GM12878 (cell line): ENCODE measurements at places on chromosomes 4 and X. TPM values are rescaled to one million over a fixed set of nuclear protein-coding genes. Genes with fewer than 3 reads are reported as not detected.

The TCEANC gene
- polyA plus RNA-seq: 2.4 and 2.7 TPM in 2 replicates

The PASD1 gene
- polyA plus RNA-seq: not detected in 2 replicates

- no peak for DNase-seq
These were observed 631.5 kb downstream of the RAB28 start for GRCh38 chr4:12852338-12853307.

DNA sequence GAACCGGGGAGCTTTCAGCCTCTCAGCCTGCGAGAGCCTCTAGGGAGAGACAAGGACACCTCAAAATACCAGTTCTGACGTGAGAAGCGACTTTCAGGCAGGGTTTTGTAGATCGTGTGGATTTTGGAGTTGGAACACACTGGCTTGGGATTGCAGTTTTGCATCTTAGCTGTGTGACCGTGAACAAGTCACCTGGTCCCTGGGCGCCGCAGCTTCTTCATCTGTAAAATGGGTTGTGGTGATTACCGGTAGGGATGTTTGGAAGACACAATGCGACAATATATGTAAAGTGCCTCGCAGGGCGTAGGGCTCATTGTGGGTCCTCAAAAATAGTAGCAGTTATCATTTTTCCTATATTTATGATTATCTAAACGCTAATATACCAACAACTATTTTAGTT lies 43.7 kb upstream of the STOX2 start:
- DNase-seq: no peak

- DNase-seq: no peak
These were observed 10.0 kb downstream of the MSL3 start for GRCh38 chrX:11768039-11768438.

The SORCS2 gene
- 0.05 TPM in 1 of 2 replicates, not detected in the other for polyA plus RNA-seq

- no peak for DNase-seq
These were observed 3.7 kb upstream of the TEX13D start for GRCh38 chrX:124328765-124329164.

The NIPAL1 gene
- polyA plus RNA-seq: 7.2 and 9.0 TPM in 2 replicates

DNA sequence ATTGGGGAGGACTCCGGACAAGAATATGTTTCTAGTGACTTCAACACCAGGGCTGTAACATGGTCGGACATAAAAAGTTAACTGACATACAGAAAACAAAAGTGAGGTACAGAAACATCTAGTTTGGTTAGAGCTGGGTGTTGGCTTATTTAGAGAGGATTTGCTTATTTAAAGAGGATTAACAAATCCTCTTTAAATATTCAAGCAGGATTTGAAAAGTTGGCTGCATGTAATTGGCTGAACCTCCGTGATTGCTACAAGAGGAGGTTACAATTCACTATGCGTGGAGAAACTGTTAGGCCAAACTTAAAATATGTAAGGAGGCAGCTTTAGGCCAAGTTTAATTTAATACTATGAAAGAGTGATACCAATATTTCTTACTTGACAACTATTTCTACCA lies 2707.4 kb downstream of the ARAP2 start:
- DNase-seq: no peak

DNA sequence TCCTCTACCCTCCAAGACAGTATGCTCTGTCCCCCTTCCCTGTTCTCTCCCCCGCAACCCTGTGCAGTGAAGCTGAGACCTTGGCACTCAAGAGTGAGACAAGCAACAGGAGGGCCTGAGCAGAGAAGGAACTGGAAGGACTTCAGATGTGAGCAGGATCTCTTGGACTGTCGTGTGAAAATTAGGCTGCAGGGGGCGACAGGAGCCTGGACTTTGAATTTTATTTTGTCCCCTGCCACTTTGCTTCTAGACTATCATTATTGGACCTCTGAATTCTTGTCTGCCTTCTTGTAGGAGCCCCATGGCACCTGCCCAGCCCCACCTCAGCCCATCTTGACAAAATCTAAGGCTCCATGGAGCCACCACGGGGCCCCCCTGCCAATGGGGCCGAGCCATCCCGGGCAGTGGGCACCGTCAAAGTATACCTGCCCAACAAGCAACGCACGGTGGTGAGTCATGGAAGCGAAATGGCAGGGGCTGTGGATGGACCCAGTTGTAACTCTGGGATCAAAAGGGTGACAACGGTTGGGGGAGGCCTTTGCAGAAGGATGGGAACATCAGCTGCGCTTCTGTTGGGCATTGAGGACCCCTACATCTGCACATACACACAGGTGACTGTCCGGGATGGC lies 1.7 kb downstream of the ARAF start:
- no peak for DNase-seq

The PNMA6A gene
- not detected in 2 replicates for polyA plus RNA-seq

DNA sequence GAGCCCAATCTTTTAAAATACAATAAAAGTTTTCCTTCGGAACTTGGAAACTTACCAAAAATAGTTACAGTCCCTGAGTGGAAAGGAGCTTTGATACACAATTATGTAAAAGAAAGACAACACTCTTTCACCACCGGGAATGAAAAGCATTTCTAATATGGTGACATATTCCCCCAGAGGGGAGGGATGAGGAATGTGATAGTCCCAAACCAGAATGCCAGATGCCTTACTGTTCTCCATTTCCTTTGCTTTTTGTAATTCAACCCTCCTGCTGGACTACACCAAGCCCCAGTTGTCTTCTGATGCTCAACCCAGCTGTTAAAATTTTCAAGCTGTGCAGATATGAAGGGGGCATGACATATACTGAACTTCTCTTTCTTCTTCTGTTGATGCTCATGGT lies 4.1 kb downstream of the PRIMPOL start:
- DNase-seq: no peak

DNA sequence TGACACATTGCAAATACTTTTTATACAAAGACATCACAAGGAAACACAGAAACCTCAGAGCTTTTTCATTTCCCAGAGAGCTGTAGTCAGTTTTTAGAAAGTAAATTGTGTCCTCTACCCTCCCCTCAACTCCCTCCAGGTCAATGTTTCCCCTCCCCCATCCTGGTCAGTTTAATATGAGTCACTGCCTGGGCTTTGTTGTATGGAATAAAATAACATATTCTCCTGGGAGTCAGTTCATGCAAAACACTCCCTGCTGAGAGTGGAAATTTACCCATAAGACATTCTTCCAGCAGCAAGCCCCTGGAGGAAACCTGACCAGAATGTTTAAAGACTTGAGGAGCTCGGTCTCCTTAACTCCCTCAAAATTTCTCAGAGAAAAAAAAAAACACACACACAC lies 270.1 kb upstream of the LDB2 start:
- DNase-seq: no peak

- DNase-seq: no peak
These were observed 50.7 kb upstream of the USP38 start for GRCh38 chr4:143133977-143134376.

The SH3D19 gene
- 0.33 TPM in 1 of 2 replicates, not detected in the other for polyA plus RNA-seq

DNA sequence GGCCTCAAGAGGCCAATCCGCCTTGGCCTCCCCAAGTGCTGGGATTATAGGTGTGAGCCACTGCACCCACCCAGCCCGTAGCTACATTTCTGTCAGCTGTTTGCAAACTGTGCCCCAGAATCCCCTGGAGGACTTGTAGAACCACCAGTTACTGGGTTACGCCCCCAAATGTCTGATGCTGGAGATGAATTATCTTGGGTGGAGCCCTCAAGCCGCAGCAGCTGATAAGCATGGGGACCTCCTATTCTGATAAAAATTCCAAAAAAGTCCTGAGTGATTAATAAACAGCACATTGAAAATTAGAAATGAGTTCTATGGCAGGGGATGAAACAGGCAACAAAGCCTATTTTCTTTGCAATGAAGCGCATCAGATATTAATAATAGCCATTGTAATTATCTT lies 105.0 kb downstream of the PTTG2 start:
- DNase-seq: no peak

DNA sequence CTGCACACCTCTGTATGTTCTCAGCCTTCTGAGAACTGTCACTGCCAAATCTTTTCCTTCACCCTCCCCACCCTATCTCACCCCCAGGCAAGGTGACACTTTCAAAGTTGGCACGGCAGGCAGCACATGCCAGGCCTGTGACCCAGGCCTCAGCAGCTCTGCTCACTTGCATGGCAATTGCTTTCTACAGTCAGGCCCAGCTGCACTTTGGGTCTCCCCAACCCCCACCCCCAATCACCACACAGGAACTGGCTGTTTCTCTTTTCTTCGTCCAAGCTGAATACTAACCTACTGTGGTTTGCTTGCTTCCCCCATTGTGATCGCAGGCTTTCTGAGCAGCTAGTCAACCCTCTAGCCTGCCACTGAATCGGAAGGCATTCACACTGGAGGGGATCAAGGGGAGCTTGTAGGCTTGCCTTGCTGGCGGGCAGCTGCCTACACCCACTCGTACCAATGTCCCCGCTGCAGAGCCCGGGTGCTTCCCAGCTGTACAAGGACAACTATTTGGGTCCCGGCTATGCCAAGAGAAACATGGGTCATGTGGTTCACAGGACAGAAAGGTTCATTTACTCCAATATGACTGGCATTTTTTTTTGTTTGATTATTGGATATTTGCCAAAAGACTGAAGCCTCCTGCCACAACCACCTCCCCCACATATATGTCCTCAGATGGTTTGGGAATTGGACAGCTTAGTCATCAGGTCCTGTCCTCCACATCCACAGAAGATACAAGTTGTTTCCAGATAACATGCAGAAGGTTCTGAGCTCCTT lies 28.1 kb downstream of the SLC25A43 start:
- peak; percentile 28 for DNase-seq

The NXF2 gene
- polyA plus RNA-seq: not detected in 2 replicates

DNA sequence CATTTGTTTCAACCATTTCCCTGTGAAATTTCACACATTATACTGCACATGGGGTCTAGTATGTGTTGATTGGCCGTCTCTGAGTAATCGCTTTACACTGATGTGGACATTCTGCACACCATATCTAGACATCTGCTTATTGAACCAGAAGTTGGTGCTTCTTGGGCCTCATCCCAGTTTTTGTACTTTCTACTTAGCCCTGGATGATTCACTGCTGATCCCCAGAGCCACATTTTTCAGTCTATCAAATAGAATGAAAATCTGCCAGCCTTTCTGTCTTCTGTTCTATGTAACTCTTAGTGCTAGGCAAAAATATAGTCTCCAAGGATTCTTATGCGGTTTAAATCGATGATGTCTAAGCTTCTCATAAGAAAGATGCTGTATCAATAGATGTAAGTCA lies 40.5 kb upstream of the RELL1 start:
- no peak for DNase-seq

GRCh38 chr4:20281453-20281852 lies 29.7 kb downstream of the SLIT2 start:
- DNase-seq: no peak

The CLCN4 gene
- polyA plus RNA-seq: 3.2 and 4.3 TPM in 2 replicates

GRCh38 chr4:16636912-16637630 lies 261.4 kb downstream of the LDB2 start:
- no peak for DNase-seq

- DNase-seq: peak; percentile 38
These were observed 32.4 kb downstream of the CASP3 start for GRCh38 chr4:184616633-184617551.

The ARMCX2 gene
- polyA plus RNA-seq: 6.4 and 8.1 TPM in 2 replicates

The GAB3 gene
- polyA plus RNA-seq: 0.10 and 0.43 TPM in 2 replicates

DNA sequence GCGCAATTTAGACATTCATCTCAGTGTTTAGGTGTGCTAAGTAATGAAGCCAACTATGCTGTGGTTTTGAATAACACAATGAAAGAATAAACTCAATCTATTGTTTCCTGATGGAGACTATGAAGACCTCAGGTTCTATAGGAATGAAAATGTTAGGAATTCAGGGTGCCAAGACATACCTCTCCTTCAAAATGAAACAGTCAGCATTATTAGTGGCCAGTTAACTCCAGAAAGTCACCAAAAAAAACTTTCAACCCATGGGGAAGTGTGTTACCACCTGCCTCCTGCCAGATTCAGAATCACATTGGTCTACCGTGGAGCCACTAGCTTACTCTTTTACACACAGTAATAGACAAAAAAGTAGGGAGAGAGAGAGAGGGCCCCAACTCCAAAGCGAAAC lies 352.9 kb downstream of the GABRG1 start:
- DNase-seq: no peak

GRCh38 chr4:156173937-156174336 lies 220.3 kb upstream of the CTSO start:
- DNase-seq: no peak

DNA sequence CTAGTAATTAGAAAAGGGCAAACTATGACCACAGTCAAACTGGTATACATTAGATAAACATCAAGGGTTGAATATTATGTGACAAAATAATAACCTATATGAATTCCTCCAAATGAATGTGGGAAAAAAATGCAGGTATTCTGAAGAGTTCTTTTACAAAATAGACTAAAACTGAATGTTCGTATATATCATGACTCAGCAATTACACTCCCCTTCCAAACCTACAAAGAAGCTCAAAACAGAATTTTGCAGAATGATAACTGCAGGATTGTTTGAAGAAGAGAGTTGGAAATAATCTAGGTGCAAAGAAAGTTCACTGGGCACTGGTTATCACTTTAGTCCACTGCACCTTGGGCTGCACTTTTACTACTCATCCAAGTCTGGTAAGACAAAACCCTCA lies 134.1 kb downstream of the GABRG1 start:
- no peak for DNase-seq

The TBC1D9 gene
- 3.3 and 3.4 TPM in 2 replicates for polyA plus RNA-seq

GRCh38 chrX:136616987-136617685 lies 30.8 kb upstream of the CD40LG start:
- no peak for DNase-seq

The DCAF8L2 gene
- not detected in 2 replicates for polyA plus RNA-seq
